ENCODE measurements at places on chromosomes 7 and 10.

DNA sequence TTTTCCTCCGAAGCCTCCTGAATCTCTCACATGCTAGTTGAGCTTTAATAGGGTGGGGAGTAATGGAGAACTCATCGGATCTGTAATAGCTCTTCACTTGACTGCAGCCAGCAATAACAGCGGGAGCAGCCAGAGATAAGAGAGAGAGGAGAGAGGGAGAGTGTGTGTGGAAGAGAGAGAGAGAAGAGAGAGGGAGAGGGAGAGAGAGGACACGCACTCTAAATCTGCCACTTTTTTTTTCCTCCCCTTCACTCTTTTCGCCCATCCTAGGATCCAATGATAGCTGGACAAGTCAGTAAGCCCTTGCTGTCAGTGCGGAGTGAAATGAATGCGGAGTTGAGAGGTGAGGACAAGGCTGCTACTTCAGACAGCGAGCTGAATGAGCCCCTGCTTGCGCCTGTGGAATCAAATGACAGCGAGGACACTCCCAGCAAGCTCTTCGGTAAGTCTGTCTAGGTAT lies 107.9 kb downstream of the POU6F2 start:
- DNase-seq, result no peak

DNA sequence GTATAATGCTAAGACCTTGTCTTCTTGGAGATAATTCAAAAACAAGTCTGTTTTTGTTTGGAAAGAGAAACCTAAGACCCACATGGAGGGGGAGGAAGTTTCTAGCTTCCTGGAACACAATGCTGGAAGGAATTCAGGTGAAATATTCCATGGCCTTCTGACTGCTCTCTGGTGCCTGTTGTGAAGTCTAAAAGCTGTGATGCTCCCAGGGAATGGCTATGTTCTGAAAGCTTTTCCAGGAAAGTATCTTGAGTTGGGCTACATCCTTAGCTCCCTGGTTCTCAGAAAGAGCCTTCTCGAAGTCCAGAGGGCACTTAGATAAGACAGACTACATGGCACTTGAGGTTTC lies 12.5 kb upstream of the PFKP start:
- DNase-seq, result no peak

DNA sequence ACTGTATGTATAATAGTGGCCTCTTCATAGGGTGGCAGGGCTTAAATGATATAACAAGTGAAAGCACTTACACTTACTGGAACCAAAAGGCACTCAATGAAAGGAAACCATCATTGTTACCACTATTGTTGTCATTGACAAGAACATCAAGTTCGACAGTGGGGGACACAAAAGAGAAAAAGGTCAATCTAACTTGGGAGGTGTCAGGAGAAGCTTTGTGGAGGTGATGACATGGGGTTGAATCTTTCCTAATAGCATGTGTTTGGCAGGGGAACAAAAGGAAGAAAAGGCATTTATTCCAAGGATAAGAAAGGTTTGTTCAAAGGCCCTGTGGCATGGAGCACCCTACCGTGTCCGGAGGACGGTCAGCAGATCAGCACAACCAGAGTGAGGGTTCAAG lies 18.2 kb upstream of the ENO4 start:
- DNase-seq, result no peak

DNA sequence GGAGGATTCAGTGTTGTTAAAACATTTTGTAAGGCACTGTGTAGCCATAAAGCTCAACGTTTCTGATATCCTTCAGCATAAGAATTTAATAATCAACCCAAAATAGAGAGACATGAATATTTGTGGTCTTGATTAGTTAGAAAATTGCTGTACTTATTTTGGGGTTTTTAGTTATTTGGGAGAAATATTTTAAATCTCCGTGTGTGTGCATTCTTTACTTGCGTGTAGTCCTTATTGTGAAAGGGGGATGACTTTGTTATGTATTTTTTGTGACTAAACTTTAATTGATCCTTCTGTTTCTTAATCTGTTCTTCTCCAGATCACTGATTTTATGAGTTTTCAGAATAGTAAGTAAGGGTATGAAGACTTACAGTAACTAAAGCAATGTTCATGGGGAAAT lies 81.2 kb downstream of the ZNRF2 start:
- DNase-seq, result no peak

GRCh38 chr7:42236976-42237810 lies at the start of gene GLI3:
Gene GLI3 (minus strand): TSS chr7:42237209. CDS start chr7:42223253, 13,956 bp downstream.
- DNase-seq, result peak; percentile 92

DNA sequence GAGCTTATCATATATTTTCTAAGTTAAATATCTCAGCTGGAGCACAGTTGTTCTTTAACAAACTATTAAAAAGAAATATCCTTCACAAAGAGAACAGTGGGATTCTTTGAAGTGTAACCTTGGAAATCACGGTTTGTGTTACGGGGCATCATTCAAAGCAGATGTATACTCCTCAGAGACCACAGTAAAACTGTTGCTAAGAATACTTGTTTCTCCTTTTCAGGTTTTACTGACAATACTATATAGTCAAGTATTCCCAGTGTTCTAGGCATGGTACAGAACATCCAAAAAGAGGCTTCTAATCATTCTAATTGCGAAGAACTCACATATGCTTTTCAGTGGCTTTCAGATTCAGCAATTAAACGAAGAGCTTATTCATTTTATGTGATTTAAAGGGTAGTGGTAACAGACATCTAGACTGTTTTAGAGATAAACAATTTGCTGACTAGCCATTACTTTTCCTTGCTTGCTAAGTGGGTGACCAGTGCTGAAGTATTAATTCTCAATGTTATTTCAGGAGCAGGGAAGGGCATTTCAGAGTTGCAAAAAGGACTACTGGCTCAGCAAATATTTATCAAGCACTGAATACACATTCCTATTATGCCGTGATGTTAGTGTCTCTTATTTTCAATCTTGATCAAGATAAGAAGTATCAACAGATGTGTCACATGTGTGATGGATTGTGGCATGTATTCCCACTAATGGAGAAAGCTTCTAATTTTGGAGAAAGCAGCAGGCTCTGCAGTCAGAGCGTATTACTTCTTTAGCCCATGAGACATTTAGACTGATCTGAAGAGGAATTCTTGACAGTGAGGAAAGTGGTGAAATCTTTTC lies 236.8 kb downstream of the RNLS start:
- DNase-seq, result no peak

DNA sequence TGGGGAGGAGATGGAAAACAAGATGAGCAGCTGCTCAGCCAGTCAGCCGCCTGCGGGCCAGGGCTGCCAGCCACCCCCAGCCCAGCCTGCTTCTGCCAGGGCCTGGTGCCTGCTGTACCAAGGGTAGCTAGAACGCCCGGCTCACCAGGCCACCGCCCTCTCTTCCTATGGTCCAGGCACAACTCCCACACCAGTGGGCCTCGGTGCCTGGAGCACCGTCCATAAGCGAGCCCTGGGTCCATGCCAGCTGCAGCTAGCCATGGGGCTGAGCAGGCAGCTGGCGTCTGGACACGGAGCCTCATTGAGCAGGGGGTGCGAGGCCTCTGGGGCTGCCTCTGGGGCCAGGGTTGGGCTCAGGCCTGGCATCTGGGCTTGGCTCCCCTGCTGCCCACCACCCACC lies 8.5 kb upstream of the RABGEF1 start:
- DNase-seq, result no peak

- peak; percentile 38 for DNase-seq
Observed at GRCh38 chr7:41809529-41809939, 106.6 kb upstream of the INHBA start.

DNA sequence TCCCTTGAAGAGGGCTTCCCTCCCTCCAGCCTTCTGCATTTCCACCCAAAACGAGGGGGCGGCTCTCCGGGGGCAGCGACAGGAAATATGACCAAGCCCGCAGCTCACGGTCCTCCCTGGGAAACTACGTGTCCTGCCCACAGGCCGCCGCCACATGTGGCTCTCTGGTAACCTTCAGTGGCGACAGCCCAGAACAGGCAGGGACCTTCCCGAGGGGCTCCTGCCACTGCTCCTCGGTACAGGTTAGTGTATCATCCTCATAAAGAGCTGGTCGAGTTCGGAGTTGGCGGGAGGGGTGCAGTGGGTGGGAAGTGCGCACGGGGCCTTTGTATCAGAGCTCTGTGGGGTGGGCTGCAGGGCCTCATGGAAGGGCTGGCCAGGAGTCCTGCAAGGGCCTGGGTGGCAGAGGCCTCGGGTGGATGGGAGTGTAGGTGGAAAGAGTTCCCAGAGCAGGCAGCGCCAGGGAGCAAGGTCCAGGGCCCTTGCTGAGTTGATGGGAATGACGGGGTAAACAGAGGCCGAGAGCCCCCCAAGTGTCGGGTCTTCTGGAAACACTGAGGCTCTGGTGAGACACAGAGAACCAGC lies 66.0 kb downstream of the TCERG1L start:
- DNase-seq, result no peak

DNA sequence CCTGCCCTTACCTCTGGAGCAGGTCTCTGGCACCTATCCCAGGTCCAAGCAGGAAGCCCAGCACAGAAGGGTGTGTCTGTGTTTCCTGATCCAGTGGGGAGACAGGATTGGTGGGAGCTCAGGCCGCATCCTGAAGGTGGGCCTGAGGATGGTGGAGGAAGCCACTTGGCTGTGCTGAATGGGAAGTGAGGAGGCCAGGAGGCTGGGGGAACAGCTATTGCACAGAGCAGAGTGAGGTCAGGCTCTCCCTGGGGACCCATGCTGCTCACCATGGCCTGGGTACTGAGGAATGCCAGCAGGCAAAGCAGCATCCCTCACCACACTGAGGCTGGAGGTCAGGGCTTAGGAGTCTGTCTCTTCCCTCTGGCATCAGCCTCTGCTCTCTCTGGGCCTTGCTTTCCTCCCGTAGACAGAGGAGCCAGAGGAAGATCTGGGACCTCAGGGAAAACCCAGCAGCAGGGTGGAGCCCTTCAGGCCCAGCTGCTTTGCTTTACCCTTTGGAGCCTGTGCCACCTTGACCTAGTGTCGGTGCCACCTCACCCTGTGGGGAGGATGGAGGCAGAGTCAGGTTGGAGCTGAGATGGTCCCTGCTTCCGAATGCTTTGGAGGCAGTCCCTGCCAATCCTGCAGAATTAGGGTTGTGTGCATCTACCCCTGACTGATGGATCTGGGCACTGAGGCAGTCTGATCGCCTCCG lies 39.0 kb downstream of the CDH23 start:
- no peak for DNase-seq

GRCh38 chr10:104117839-104118323 lies 4.1 kb upstream of the SFR1 start:
- DNase-seq, result no peak

- DNase-seq, result no peak
Observed at GRCh38 chr7:134811765-134812164, 32.3 kb downstream of the CALD1 start.

GRCh38 chr7:22681852-22682657 lies 44.9 kb upstream of the IL6 start:
- DNase-seq, result no peak

DNA sequence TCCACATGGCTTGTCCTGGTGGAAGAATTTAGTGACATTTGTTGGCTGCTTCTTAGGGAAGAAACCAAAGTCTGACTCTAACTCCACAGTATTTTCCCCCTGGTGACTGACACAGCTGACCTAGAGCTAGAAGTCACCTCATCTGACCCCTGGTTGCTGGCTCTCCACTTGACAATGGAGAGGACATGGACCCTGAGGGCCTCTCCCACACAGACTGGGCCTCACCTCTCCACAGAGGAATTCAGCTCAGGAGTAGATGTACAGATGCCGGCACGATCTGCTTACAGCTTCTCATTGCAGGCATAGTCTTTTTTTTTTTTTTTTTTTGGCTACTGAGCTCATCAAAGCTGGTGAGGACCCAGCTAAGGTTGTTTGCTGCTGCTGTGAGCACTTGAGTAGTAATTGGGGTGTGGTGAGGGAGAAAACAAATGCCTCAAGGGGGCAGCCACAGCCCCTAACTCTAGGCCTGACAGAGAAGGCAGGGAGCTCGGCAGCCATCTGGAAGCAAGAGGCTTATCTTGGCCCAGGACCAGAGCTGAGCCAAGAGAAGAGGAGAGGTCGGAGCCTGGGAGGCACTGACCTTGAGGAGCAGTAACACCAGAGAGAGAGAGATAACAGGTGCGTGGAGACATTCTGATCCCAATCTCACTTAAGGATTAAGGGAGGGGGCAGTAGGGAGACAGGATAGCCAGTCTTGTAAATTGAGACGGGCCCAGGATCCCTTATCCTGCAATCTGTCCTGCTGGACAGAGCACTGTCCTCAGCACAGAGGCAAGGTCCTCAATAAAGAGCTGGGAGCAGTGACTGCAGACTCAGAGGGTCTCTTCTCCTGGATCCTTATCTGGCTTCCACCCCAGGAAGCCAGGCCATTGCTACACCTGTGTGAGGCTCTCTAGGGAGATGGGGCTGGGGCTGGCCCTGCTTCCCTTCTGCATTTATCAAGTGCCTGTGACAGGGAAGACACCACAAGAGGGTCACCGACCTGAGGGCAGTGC lies 9.4 kb downstream of the PRSS58 start:
- DNase-seq, result no peak

All from HS-5 (cell line).